CD4-positive, alpha-beta T cell (primary cell): ENCODE measurements at places on chromosomes 2 and 18.

DNA sequence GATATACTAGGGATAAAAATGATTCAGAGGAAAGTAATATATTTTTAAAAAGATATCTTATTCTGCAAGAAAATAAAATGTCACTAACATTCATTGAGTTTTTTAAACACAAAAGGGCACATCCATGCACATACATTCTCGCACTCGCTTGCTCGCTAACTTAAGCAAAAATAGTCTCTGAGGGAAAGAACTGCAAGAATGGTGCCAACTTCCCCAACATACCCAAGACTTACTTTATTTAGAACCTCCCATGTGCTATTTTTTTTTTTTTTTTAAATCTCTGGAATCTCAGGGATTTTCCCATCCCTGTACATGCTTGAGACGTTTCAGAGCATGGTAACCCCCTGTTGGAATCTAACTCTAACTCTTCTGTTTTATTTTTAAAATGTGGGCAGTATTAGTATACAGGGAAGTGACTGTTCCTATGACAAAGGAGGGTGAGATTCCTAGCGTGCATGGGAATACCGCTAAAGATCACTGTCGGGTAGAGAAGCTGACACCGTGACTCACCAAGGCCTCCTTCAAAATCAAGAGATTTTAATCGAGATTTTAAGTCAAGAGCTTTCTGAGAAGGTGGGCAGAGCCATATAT, 187.9 kb upstream of the ZEB2 start:
- DNase-seq = no peak

- no peak for DNase-seq
These were observed 10.8 kb downstream of the NCOA1 start for GRCh38 chr2:24501813-24502212.

DNA sequence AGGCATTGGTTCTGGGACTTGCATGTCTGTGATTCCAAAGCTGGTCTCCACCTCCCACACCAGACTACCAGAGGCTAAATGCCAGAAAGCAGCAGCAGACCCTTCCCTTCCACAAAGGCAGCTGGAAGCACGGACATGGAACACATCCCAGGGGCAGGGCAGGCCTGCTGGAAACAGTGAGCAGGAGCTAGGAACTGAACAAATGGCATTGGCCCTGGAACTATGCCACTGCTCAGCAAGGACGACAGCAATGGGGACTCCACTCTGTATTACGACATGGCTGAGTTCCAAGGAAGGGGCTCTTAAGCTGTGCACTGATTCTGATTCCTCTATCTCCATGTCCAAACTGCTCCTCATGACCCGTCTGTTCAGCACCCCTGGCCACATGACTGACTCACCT, 77.8 kb upstream of the TFCP2L1 start:
- DNase-seq = no peak

DNA sequence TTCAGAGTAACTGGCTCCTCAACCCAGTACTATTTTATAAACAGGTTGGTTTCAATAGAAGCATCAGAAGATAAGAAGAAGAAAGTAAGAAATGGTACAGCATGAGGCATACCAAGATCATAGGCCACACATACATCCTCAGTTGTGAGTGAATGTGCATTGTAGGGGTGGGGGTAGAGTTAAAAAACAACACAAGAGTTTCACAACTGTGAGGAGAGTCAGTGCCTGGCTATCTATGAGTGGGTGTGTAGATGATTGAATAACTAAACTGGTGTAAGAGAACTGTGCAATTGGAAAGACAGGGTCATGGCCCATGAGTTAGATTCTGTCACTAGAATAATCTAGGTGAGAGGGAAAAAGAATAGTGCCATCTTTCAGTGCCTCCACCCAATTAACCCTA, 748.2 kb upstream of the ACVR2A start:
- no peak for DNase-seq

DNA sequence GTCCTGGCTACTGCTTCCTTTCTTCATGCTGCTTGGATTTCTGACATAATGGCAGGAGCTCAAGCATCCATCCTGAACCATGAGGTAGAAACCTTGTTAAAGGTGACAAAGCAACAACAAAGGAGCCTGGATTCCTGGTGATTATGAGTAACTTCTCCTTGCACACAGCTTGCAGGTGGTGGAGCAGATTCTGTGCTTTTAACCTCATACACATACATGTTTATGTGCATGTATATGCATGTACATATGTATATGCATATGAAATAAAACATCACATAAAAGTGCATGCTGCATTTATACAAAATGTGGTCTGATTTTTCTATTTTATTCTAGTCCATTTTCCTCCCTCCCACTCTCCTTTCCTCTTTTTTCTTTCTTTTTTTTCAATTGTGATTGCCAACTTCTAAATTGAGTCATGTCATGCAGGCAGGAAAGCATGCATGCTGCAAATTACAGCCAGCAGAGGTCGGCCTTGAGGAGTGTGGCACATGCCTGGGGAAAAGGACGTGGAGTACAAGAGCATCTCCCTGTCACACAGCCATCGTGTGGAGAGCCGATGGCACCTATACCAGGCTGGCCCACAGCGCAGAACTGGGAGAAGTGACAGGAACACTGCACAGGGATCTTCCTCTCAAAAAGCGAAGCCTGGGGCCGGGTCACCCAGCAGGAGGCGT, 17.9 kb downstream of the LCT start:
- peak; percentile 14 for DNase-seq

DNA sequence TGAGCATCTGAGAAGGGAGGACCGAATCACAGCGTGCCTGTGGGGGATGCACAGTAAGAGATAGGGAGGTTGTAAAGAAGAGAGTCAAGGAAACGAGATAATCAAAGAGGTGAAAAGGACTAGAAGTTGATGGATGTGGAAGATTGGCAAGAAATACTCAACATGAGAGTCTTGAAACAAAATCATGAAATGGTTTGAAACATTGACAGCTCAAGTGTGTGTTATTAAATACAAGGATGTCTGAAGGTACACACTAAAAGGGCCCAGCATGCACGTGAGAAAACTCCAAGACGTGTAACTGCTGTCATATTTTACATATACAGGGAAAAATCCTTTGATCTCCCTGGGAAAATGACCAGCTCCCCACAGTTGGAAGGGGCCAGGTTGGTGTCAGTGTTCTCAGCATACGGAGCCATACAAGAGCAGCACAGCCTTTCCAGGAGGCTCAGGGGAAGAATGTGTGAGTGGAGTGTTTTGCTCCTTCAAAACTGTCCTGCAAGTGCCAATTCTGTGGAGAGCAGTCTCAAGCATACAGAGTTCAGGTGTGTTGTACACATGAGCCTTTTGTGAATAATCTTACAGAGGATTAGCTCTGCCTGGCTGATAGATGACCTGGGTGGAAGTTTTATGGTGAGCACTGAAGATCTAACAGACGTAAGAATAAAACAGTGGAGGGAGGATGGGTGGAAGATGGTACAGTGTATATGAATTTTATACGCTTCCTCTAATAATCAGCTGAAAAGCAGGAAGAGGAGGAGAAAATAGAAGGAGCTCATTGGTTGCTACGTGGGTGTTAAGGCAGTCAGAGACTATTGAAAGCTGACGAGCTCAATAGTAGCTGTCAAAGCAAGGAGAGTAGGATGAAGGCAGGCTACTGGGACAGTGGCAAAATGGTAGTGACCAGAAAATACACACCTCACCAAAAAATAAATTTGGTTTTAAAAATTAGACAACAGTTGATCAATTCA, 126.8 kb downstream of the ATP9B start:
- no peak for DNase-seq

DNA sequence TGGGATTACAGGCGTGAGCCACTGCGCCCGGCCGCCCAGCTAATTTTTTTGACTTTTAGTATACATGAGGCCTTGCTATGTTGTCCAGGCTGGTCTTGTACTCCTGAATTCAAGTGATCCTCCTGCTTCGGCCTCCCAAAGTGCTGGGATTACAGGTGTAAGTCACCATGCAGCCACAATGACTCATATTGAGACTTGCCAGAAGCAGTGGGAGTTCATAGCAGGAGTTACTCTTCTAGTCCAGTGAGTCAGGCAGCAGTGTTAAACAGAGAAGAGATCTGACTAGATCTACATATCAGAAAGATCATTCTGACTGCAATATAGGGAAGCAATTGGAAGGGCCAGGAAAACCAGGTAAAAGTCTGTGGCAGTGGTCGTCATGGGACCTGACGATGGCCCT, 1.5 kb upstream of the FLACC1 start:
- no peak for DNase-seq

DNA sequence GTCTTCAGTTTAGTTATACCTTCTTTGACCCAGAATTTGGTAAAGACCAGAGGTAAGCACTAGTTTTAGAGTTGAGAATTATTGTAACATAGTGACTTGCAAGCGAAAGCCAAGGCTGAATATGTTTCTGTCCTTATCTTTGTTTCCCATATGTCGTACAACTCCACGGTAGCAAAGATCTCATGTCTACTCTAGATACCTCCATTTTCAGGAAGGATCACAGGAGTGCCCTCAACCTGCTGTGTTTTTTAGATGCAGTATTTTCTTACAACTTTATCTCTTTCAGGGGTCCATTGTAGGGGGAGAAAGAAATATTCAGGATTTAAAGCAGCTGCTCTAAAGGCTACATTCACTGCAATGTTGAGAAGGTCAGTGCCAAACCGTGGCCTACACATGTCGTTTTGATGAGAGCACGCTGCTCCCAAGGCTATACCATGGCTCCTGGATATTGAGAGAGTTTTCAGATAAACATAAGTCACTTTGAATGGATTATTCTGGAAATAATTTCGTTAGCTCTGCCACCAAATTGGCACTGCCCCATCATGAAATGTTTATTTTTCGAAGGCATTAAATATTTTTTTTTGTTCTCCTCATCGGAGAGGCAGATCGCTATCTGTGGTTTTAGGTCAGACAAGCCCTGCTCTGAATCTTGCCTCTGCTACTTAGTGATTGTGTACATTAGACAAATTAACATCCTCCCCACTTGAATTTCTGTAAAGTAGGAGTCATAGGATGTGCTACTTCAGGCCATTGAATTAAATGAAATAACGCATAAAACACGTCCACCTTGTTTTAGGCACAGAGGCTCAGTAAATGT, 2.1 kb downstream of the RHBDD1 start:
- no peak for DNase-seq

DNA sequence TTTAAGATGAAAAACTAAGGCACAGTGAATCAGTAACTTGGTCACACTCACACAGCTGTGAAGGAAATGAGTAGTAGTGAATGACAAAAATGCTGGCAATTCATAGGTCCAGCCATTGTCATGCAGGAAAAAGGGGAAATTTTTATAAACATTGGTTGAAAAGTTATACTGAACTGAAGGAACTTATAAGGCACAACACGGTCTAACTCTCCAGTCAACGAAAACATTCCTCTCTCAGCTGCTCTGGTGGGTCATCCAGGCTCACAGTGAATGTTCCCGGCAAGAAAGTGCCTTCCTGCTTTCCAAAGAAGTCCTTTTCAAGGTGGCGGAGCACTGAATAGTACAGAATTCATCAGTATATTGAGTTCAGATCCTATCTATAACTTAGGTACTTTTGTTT, 476.1 kb downstream of the DCC start:
- no peak for DNase-seq

DNA sequence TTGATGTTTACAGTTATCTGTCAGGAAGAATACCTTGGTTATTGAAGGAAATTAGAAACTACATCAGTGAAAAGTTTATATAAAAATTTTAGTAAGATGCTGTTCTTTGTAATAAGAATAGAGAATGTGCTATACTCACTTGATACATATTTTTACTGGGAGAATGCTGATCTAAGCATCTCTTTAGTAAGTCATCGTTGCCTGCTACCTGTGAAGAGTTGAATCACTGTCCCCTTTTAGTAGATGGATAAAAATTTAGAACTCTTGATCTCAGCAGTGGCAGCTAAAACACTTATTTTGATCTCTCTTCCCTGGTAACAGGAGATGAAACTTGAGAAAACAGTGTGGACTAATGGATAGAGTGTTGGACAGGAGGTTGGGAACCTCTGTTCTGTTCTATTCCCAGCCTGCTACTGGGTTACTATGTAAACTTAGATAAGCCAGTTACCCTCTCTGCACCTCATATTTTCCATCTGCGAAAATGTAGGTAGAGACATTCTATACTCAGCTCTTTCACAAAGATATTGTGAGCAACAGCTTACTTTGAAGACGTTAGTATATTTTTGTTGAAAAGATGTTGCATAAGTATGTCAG, 100.3 kb downstream of the FEZ2 start:
- no peak for DNase-seq

- peak; percentile 25 for DNase-seq
These were observed 110.0 kb upstream of the EPAS1 start for GRCh38 chr2:46187112-46187618.

DNA sequence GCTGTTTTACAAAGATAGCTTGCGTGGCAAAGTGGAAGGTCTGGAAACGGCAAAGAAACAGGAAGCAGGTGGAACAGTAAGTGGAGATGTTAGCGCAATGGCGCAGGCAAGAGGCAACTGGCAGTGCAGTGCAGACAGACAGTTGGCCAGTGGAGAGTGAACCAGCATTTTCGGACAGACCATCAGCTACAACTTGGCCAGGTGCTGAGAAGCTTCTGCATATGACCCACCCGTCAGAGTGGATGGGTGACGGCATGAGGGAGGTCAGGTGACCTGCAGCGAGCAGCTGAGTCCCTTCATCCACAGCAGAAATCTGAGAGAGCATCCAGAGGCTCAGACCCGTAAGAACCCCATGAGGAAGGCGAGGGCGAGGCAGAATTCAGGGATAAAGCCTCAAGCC, 33.8 kb downstream of the NPC1 start:
- no peak for DNase-seq

- DNase-seq = no peak
These were observed 16.8 kb downstream of the GNLY start for GRCh38 chr2:85710687-85711577.

DNA sequence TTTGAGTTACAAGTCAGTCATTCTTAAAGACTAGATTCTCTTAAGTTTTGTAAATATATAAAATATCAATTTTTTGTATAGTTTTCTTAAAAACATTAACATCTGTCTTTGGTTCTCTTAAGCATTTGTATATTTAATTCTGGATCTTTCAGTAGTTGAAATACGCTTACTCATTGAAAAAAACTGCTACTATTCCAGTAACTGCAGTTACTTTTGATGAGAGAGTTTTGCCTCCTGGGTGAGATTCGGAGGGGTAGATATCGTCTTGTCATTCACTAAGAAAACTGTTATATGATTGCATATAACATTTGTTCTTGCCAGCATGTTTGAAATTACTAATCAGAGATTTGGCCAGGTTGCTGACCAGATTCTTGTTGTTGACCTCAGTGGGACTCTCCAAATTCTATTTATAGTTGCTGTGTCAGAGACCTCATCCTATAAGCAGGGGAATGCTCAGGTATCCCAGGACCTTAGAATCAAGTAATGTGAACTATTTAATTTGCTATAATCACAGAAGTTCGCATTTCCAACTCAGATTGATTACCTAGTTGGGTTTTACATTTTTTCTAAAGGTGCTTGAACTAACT, 7.9 kb downstream of the AGPS start:
- no peak for DNase-seq

GRCh38 chr2:48173141-48173540, 266.8 kb upstream of the FBXO11 start:
- no peak for DNase-seq

- DNase-seq = no peak
These were observed 138.5 kb upstream of the DAPL1 start for GRCh38 chr2:158656492-158657229.

GRCh38 chr2:194443926-194444325, 1213.1 kb upstream of the SLC39A10 start:
- DNase-seq = no peak
